Hematopoietic multipotent progenitor cell (in vitro differentiated cells): ENCODE measurements at places on chromosomes 5 and 9. TPM values are rescaled to one million over a fixed set of nuclear protein-coding genes. Genes with fewer than 3 reads are reported as not detected.

TPRN gene
- total RNA-seq: 3.0 TPM

DNA sequence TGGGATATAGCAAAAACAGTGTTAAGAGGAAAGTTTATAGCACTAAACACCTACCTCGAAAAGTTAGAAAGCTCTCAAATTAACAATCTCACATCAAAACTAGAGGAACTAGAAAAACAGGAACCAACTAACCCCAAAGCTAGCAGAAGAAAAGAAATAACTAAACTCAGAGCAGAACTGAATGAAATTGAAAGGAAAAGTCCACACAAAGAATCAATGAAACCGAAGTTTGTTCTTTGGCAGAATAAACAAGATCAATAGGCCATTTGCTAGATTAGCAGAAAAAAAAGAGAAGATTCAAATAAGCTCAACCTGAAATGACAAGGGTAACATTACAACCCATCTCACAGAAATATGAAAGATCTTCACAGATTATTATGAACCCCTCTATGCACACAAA lies 234.8 kb upstream of the ISL1 start:
- DNase-seq: no peak

NEUROG1 gene
- not detected for total RNA-seq

GRCh38 chr5:147427521-147428401 lies 82.1 kb downstream of the DPYSL3 start:
- no peak for DNase-seq

- DNase-seq: no peak
Observed at GRCh38 chr9:116238225-116238624, 84.6 kb downstream of the PAPPA start.

- DNase-seq: no peak
Observed at GRCh38 chr9:90394871-90395270, 247.8 kb downstream of the DIRAS2 start.

CCDC171 gene
- 12.4 TPM for total RNA-seq

PCA3 gene
- 0.54 TPM for total RNA-seq

TNFSF8 gene
- 6.7 TPM for total RNA-seq

IL13 gene
- total RNA-seq: under 0.01 TPM

TSLP gene
- total RNA-seq: under 0.01 TPM

DNA sequence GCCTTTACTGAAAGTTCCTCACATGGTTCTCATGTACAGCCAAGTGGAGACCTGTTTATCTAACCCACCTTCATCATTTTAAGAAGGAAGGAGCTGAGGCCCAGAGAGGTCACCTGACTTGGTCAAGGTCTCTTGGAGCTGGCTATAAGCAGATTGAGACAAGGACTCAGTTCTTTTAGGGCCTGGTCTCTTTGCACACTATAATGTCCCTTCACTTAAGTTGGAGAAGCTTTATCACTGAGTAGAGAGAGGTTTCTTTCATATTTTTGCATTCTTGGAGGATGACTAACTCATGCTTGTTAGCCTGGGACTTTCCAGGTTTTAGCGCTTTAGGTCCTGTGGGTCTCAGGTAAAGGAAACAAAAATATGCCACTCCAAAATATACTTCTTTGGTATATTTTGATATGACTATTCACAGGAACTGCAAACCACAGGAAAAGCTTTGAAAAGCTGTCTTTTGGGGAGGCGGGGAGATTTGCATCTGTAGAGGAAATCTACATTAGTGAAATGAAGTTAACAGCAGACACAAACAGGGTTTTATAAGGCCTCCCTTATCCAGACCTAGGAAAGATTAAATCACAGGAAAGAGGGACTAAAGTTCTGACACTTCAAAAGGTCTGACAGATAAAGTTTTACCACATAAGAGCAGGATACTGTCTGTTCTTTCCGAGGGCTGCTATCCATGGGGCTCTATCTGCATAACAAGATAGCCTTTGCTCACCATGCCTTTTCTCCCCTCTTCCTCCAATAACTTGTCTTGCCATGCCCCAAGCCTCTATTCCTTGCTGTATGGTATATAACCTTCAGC lies 95.8 kb upstream of the ANKRD55 start:
- DNase-seq: no peak

DNA sequence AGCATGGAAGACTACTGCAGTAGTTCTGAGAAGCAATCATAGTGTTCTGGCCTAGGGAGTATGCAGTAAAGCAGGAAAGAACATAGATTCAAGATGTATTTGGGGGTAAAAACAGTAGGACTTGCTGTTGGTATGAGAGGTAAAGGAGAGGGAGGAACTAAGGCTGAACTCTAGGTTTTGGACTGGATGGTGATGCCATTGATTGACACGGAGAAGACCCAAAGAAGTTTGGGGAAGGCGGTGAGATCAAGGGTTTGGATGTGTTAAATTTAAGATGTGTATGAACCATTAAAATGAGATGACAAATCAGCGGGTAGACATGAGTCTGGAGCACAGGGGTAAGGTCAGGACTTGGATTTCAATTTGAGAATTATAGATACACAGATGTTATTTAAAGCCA lies 2.0 kb upstream of the CDC37L1 start:
- no peak for DNase-seq

DNA sequence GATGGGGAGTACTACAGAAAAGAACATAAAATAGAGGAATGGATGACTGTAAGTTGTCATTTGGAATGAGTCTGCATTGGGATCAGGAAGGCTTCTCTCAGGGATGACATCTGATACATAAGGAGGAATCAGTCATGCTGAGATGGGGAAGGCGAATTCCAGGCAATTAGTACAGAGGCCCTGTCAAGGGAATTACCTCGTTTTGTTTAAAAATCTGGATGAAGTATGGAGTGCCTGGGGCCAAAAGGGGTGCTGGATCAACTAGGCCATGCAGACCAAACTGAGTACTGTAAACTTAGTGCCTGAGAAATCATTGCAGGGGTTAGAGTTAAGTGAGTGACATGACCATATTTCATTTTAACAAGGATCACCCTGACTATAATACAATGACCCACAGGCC lies 30.5 kb downstream of the JAKMIP2 start:
- DNase-seq: no peak

WNK2 gene
- total RNA-seq: under 0.01 TPM

- DNase-seq: no peak
Observed at GRCh38 chr5:51214746-51215145, 168.5 kb upstream of the ISL1 start.

GRCh38 chr9:137960496-137960895 lies 82.9 kb downstream of the CACNA1B start:
- DNase-seq: no peak

SLC1A3 gene
- total RNA-seq: 1.3 TPM

DNA sequence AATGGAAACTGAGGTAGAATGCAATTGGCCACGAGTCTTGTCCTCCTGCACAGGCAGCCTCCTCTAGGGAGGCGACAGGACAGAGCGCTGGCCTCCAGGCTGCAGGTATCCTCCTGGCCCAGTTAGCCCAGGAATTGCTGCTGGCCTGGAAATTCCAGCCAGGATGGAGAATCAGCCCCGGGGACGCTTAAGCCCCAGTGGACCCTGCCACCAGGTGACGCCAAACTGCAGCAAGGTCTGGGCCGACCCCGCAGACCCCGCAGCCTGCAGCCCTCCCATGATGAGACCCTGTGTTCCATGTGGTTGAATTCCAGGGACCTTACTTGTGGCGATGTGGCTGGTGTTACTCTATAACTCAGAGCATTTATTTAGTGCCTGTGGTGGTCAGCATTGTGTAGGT lies 7.3 kb downstream of the CACFD1 start:
- DNase-seq: no peak

- no peak for DNase-seq
Observed at GRCh38 chr5:129271308-129271707, 176.8 kb downstream of the ISOC1 start.

GRCh38 chr5:111251921-111252320 lies 27.7 kb downstream of the CAMK4 start:
- DNase-seq: no peak

DNA sequence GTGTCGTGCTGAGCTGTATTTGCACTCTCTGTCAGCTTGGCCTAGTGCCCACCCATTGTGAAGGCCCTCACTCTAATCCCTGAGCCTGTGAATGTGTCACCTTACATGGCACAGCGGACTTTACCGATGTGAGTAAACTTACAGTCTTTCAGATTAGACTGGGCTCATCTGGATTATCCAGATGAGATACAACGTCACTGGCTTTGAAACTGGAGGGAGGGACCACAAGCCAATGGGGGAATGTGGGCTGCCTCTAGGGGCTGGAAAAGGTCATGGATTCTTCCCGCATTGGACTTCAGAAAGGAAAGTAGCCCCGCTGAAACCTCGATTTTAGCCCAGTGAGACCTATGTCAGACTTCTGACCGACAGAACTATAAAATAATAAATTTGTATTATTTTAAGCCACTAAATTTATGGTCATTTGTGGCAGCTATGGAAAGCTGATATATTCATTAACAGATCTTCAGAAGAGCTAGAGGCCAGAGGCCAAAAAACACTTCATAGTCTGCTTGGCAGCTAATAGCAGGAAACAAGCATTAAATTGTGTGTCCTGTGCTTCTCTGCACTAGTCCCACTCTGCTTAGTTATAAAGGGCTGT lies 139.0 kb upstream of the GAS1 start:
- DNase-seq: no peak

DNA sequence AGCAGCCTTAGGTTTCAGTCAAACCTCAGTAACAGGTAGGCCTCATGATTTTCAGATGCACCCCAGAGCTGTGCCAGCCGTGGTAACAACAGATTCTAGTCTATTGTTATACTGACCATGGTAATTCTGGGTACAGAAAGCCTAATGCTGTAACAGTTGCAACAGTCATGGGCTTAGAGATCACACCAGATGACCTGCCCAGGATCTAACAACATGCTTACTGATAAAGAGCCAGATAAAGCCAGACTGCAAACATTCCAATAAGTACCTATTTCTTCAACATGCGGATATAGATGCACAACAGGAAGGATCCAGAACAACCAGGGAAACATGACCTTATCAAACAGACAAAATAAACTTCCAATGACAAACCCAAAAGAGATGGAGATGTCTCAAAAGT lies 42.8 kb downstream of the CERT1 start:
- DNase-seq: no peak

DNA sequence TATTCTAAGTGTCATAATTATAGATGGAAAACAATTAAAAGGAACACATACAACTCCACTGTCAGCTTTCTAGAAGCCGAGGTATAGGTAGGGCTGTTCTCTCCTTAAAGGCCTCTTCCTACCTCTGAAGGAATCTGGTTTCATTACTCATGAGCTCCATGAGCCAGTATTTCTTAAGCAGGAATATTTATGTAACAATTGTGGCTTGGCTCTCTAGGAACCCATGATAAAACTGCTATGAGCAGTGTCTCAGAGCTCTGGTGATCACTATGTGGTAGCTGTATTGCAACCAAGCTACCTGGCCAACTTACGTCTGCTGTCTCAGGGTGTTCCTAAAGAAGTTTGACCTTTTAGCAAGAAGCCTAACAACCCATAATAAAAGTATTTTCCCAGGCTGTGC lies 157.7 kb downstream of the CEP120 start:
- DNase-seq: no peak

- no peak for DNase-seq
Observed at GRCh38 chr9:16442622-16443021, 427.8 kb downstream of the BNC2 start.

DNA sequence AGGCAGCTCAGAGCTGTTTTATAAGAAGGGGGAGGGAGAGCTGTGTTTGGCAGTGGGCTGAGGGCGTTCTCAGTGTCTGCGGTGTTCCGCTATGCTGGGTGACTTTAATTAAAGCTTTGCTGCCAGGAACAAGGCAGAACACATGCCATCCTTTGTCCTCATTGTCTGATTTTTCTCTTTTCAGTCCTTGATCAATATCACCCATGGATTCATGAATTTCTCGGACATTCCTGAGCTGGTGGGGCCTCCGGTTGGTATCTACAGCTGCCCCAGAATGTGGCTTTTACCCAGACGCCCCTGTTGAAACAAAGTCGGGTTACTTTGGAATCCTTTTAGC lies 66.5 kb upstream of the TGFBR1 start:
- no peak for DNase-seq

DNA sequence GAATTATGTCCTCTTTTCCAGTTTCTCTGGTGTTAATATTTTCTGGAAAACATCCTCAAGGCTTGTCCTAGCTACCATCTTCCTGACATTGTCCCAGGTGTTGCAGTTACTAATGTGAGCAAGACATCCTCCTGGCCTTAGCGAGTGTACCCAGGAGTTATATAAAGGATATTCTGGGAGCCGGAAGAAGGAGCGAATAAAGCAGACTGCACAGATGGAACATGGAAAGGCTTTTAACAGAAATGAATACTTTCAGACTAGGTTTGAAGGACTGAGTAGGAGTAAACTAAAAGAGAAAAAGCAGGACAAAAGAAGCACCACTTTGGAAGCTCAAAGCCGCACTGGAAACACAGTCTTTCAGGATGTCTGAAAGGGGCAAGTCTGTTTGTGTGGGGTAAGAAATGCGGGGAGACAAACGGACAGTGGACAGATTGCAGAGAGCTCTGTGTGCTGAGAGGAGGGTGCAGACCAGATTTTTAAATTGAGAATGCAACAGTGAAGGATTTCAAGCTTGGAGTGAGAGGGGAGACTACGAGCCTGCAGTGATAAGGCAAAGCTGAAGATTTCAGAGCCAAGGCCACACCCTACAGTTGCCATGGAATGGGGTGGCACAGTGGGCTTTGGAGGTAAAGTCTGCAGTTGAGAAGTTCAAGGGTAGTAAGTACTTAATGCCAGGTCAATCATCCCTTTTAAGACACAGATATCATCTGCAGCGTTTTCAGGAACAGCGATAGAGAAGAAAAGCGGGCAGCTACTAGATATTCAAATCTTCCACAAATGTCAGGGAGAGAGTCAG lies 94.1 kb upstream of the TAF11L2 start:
- no peak for DNase-seq

DNA sequence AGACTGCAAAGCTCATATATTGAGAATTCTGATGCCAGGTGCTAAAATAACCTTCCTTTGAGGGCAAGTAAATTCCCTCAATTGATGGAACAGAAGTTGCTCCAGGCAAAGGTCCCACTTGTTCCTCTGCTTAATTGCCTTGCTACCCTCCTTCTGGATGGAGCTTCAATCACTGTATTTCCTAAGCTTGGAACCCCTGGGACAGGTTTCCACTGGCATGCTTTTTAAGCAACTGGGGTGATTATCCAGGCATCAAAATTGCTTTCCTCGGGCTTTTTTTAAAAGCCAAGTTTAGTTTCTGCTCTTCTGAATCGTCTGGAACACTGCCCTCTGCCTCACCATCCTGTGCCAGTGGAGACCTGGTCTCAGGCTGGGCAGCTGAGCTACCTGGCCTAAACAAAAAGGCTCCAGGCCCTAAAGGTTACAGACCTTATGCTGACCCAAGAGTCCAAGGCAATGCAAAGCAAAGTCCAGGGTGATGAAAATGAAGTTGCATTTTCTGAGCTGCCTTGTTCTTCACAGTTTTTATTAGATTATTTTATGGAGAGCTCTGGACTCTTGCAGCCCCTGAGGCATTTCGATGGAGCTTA lies 167.9 kb upstream of the CD180 start:
- no peak for DNase-seq

FYB1 gene
- 1.6 TPM for total RNA-seq

DNA sequence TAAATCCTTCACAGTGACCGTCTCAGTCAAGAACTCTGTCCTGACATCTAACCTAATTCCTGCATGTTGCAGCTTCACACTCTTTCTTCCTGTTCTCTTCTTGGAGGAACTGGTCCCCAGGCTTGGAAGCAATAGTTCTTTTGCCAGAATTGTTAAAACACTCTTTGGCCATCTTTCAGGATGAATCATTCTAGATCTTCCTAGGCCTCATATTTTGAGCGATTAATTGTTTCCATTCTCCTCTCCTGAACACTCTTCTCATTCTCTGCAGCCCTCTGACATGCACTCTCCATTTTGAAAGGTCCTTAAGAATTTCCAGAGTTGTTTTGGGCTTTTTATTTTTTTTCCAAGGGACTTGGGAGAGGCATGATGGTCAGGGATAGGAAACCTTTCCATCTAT lies 85.8 kb downstream of the FAM114A2 start:
- DNase-seq: no peak
